ENCODE measurements at places on chromosomes 13 and 19.

DNA sequence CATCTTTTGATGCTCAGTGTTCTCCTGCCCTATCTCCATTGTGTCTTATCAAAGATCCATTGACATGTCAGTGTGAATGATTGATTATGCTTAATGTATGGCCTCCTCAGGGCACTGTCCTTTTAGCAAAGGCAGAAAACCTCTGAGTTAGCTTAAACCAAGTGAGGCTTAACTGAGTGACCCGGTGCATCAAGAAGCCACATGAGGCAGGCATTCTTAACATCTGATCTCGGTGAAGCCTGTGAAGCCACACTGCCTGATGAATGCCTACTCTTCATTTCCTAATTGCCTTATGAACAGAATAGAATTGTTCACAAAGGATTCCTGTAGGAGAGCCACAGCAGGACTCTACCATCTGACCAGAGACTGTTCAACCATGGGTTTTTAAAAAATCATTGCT is 168.1 kb upstream of the SOX21 start:
- no peak for DNase-seq

- DNase-seq, result no peak
These were observed 1.0 kb downstream of the HIF3A start for GRCh38 chr19:46297700-46298478.

GRCh38 chr13:71217827-71218226 is 649.2 kb downstream of the DACH1 start:
- no peak for DNase-seq

DNA sequence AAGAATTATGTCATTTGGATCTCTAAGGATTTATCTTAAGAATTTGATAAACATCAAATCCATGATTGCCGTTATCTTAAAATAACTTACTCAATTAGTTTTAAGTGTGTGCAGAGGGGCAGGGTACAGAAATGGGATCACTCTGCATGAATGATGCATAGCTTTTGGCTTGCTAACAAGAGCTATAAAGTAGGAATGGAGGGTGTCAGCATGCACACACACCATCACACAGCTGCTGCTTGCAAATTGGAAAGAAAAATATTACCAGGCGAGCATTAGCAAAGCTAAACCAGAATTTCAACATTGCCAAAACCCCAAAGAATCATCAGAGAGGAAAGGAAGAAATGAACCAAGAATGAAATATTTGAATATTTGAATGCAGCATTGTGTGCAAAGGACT is 580.6 kb downstream of the LMO7 start:
- DNase-seq, result no peak

- DNase-seq, result peak; percentile 37
These were observed 7.3 kb downstream of the ELOF1 start for GRCh38 chr19:11551603-11552235.

DNA sequence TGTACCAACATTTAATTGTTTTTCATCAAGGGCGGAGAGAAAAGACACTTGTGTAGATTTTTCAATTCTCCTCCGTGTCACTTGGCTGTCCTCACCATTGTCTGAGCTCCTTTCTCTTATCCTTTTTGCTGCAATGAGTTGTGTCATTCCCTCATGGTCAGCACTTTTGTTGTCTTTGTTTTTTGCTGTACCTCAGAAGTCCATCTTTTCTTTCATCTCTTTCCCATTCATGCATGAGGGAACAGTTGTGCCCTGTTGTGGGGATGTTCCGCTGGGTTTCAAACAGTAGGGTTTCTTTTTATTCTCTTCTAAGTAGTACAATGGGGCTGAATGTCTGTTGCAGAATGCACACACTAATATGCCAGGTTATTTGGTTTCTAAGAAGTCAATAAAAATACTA is 222.6 kb downstream of the TM9SF2 start:
- DNase-seq, result no peak

DNA sequence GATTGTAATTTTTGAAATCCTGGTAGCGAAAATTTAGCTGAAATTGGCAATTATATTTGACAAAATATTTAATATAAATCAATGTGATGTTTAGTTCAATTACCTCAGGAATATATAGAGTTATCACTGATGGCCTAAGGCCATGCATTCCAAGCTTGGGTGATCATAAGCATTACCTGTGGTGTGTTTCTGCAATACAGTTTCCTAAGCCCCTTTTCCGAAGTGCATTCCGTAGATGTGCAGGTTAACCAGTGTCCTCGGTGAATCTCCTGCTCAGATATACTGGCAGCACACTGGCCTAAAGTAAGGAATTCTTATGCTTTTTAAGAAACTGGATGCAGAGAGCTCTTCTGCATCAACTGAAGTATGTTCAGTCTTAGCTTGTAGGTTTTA is 35.0 kb downstream of the ITGBL1 start:
- DNase-seq, result no peak

- DNase-seq, result peak; percentile 36
These were observed 14.1 kb upstream of the PCDH8 start for GRCh38 chr13:52862358-52863206.

DNA sequence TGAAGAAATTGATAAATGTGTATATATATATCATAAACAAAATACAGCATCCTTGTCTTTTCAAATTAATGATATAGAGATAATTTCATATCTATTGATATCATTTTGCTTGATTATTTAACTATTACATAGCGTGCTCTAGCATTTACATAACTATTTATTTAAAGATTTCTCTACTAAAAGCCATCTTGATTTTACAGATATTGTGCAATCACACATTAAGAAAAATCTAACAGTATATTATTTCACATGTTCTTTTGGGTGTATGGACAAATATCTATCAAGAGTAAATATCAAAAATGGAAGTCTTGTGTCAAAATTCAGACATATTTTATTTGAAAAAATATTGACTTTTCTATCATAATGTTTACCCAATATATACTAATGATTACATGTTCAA is 966.8 kb downstream of the SLITRK5 start:
- DNase-seq, result no peak

GRCh38 chr13:103540382-103540765 is 474.2 kb upstream of the SLC10A2 start:
- DNase-seq, result no peak

GRCh38 chr13:93824286-93824685 is 597.7 kb downstream of the GPC6 start:
- no peak for DNase-seq

- no peak for DNase-seq
These were observed 420.5 kb upstream of the HTR2A start for GRCh38 chr13:47317356-47317755.

- DNase-seq, result no peak
These were observed 825 bp upstream of the YIF1B start for GRCh38 chr19:38316477-38317067.

- no peak for DNase-seq
These were observed 261.7 kb downstream of the ITGBL1 start for GRCh38 chr13:101714195-101714594.

DNA sequence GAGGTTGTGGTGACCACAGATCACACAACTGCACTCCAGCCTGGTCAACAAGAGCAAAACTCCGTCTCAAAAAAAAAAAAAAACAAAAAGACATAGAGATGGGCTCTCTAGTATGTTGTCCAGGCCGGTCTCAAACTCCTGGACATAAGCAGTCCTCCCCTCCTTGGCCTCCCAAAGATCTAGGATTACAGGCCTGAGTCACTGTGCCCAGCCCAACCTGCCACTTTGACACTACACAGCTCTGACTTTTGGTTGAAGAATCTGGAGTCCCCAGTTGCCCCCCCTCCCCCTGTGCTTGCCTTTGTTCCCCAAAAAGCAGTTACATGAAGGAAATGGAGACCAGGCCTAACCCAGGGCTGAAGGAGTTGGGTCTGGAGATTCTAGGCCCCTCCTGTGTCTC is 12.9 kb downstream of the CARM1 start:
- peak; percentile 40 for DNase-seq

GRCh38 chr13:102035969-102036368 is 365.9 kb downstream of the FGF14 start:
- DNase-seq, result no peak

DNA sequence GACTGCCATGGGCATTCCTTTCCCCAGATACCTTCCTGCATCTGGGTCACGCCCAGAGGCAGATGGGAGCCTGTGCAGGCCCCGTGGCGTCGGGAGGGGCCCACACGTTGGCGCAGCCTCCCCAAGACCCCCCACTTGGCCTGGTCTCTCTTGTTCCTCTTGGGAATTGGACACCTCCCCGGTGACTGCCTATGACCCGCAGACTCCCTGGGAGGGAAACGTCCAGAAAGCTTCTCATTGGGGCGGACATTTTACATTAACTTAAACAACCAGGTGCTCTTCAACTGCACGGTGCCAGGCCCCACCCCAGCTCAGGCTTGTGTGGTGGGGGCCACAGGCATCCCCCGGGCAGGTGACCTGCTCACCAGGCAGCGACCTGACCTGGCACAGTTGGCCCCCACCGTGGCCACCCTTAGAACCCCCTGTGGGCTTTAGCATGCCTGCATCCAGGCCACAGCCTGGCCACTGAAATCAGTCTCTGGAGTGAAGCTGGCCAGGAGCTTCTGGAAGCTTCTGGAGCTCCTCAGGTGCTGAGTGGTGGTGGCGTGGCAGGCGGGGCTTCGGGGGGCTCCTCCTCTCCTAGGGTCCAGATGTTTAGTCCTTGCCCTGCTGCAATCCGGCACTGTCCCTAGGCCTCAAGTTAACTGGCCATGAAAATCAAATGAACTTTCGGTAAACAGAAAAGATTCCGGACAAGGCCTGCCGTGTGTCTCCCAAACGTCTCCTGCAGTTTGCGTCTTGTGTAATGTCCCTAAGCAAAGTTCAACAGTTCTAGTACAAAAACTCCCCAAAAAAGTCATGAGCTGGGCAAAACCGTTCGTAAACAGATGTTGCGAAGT is 8.5 kb upstream of the PROZ start:
- no peak for DNase-seq

DNA sequence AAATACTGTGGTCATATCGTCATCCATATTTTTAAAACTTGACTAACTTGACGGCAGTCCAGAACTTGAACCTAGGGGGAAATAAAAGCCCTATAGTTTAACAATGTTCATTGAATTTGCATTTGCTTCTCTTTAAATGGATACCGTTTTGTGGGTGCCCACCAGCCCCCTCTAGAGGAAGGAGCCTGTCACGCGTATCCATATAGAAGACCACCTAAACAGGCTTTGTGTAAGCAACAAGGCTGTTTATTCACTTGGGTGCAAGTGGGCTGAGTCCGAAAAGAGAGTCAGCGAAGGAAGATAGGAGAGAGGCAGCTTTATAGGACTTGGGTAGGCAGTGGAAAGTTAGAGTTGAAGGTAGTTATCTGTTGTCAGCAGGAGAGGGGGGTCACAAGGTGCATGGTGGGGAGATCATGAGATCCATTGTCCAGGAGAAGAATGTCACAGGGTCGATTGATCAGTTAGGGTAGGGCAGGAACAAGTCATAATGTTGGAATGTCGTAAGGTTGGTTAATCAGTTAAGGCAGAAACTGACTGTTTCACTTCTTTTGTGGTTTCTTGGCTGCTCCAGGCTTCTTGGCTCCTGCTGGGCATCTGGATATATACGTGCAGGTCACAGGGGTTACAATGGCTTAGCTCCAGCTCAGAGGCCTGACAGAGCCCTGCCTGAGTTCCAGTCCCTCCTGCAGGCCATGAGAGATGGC is 42.5 kb upstream of the ANKRD10 start:
- DNase-seq, result no peak

DNA sequence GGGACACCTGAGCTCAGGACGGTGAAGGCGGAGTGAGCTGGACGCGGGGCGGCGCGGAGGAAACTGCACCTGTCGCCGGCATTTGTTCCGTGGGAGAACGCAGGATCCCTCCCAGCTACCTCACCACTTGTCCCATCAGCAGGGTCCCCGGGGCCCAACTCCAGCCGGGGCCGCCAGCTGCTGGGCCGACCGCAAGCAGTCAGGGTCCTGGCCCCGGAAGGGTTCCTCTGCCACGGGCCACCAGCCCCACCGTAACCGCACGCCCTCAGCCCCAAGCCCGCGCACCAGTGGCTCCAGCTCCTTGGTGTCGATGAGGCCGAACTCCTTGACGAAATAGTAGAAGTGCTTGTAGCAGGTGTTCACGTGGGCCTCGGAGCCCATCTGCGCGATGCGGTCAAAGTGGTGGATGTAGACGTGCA is 19.6 kb downstream of the MOB3A start:
- DNase-seq, result no peak

DNA sequence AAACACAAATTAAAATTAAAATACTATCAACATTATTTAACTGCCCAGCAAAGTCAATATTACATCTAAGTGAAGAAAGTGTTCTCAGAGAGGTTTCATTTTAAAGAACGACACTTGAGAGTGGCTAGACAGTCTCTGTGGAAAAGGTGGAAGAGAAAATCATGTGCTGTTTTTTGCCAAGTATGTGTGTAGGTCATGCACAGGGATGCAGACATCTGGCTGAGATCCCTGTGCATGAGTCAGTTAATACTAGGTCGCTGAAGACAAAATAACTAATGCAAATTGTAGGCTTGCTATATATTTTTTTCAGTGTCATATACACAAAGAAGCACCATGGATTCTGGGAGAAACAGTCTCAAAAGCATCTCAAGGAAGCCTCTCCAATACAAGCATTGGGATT is 44.3 kb upstream of the ENOX1 start:
- DNase-seq, result no peak

DNA sequence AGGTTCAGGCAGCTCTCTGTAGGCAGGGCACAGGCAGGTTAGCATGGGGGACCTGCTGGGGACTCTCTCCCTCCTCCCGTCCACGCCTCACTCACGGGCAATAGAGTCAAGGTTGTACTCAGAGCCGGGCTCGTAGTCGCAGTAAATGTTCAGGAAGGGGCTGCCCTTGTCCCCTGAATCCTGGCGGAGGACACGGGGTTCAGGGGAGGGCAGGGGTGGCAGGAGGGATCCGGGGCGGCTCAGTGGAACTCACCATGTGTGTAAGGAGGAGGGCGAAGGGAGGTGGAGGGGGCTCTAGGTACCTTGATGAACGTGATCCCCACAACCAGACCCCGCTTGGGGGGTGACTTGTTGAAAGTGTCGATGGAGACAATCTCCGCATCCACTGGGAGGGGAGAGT is 819 bp downstream of the KPTN start:
- no peak for DNase-seq

GRCh38 chr13:64962404-64962803 is 2267.7 kb downstream of the PCDH9 start:
- no peak for DNase-seq

GRCh38 chr13:44306371-44307192 is 67.0 kb upstream of the SERP2 start:
- no peak for DNase-seq

DNA sequence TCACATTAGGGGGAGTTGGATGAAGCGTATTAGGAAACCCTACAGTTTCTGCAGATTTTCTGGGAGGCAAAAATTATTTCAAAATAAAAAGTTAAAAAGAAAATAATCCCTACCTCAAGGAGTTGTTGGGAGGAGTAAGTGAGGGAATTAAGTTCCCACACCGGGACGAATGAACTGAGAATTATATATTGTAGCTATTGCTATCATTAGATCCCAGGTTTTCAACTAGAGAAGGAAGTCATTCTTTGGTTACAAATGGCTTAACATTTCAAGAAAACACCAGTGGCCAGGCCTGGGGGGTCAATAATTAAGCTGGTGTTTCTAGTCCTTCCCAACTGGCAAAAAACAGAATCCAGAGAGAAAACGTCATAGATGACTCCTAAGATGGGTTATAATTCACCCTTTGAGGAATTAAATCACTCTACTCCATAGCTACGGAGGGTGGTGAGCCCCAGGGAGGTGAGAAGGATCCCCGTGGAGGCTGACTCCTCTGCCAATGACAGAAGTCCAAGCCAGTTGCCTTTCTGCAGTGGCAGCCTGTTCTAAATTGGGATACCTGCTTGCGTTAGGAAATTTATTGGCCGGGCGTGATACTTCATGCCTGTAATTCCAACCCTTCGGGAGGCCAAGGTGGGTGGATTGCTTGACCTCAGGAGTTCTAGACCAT is 1.2 kb upstream of the MYDGF start:
- no peak for DNase-seq

All from hematopoietic multipotent progenitor cell treated with erythropoietin and hydrocortisone succinate and interleukin-3 and kit ligand, for 17 days (in vitro differentiated cells).